ENCODE measurements at places on chromosomes 4 and X.
A peak's percentile ranks its signal among the peaks of the same experiment; 100 is the strongest.

DNA sequence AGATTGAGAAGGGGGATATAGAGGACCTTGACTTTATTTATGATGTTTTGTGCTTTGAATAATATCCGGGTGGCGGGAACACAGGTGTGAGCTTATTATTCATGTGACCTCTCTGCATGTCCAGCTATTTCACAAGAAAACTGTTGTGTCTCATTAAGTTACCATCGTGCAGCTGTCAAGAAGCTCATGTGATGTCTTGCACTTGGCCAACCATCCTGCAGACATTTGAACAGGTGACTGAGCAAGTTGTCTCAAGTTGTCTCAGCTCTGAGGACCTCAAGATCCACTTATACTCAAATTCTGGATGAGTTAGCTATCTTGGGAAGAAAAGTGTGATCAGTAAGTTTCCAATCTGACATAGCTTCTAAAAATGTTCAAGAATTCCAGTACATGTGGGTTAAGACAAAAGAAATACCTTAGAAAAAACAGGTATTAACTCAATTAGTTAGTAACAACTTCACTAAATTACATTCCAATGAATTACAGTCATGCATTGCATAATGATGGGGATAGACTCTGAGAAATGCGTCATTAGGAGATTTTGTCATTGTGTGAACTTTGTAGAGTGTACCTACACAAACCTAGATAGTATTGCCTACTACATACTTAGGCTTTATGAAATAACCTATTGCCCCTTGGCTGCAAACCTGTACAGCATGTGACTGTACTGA, 462.2 kb downstream of the INPP4B start:
- DNase-seq = no peak

GRCh38 chrX:40267334-40268187, 169.8 kb upstream of the BCOR start:
- DNase-seq = no peak

GRCh38 chr4:79959652-79960051, 113.4 kb downstream of the ANTXR2 start:
- no peak for DNase-seq

- DNase-seq = no peak
Measured at GRCh38 chr4:88759039-88759894, 61.6 kb upstream of the NAP1L5 start.

- DNase-seq = no peak
Measured at GRCh38 chrX:11555759-11556158, 110.0 kb downstream of the ARHGAP6 start.

- no peak for DNase-seq
Measured at GRCh38 chr4:80489798-80490197, 154.3 kb downstream of the CFAP299 start.

DNA sequence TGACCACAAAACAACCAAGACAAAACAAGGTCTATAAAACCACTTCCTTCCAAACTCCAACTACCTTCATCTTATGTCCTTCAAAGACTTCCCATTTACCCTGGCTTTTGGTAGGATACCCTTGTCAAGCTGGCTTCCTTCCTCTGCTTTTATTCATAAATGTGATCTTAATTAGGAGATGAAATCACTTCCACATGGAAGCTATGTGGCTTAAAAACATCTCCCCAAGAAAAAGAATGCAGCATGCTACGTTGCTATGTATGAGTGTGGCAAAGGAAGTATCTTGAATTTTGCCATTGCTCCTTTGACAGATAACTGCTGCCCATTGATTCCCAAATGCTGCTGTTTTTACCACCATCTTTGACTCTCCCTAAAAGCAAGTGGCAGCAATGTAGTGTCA, 46.4 kb upstream of the VEGFD start:
- no peak for DNase-seq

DNA sequence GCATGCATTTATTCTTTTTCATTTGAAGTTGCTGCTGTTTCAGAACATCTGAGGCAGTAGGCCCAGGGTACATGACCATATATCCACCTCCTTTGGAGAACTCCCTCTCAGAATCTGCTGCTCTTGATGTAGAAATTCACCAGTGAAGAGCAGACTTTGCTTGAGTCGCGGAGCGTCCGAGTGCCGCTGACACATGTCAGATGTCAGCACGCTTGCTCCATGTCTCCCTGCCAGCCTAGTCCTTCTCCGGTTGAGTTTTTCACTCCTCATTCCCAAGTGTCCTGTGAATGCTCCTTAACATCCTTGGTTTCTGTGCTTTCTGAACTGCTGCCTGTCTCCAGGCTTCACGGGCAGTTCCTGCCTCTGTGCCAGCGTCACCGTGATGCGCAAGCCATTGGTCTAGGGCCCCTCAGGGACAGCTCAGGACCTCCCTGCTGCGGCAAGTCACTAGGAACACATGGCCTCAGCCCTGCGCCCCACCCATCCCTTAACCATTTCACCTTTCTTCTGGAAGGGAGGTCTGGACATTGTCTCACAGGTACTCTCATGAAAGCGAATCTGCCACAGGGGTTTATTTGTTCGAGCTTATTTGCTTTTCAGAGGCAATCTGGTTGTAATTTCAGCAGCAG, 93.1 kb upstream of the RBPJ start:
- DNase-seq = no peak

GRCh38 chrX:108219949-108220601, 128.5 kb downstream of the ATG4A start:
- no peak for DNase-seq

DNA sequence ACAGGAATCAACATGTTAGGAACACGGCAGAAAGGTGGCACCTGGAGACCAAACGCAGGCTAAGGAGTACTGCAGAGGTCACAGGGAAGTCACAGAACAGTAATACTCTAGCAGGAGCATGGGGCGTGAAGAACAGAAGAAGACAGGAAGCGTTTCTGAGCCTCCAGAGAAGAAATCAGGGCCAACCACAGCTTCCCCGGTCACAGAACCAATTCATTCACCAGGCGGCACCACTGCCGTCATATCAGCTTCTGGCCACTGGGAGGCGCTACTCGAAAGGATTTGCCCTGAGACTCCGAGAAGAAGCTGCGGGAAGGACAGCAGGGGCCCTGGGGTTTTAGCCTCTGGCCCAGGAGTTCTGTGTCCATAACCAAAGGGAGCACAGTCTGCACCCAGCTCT, 78.0 kb upstream of the DRD5 start:
- DNase-seq = peak; percentile 58

DNA sequence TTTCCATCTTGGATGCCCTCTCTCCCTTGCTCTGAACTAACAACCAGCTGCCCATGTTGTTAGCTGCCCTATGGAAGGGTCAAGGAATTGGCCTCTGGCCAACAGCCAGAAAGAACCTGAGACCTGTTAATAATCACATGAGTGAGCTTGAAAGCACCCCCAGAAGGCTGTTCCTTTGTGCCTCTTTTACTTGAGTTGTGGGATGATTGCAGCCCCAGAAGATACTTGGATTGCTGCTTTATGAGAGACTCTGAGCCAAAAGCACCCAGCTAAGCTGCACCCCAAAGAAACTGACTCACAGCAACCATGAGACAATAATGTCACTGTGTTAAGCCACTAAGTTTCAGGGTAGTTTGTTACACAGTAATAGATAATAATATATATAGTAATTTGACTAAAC, 73.3 kb downstream of the FRYL start:
- no peak for DNase-seq

DNA sequence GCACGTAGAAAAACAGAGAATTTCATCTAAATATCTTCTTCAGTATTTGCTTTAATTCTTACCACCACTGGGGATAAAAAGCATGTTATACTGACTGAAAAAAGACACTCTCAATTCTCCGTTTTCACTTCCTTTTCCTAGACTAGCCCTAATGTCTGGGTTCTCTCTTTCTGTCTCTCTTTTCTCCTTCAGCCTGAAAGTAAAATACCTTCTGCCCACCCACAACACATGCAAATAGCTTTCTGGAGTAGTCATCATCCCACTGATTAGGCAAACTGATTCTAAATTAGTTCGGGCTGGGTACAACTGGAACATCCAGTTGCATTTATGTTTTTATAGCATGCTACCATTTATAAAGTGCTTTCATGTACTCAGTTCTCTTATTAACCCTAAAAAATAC, 142.4 kb upstream of the ANKRD50 start:
- DNase-seq = no peak

DNA sequence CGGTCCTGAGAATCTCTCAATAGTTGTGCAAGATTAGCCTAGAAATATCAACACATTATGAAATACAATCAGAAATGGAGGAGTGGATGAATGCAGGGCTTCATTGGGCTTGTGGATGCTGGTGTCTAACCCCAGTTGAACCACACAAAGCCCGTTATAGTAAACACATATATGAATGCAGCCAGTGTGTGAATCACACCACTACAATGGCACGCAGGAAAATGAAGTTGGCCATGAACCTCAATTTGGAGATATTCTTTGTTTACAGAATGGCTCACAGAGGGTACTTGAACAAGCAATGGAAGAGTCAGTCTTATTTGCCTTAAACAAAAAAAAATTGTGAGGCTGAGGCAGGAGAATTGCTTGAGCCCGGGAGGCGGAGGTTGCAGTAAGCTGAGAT, 57.8 kb downstream of the SOD3 start:
- no peak for DNase-seq

GRCh38 chr4:184760681-184761080, 26.8 kb upstream of the CENPU start:
- DNase-seq = no peak

GRCh38 chrX:103398421-103398864, 22.1 kb downstream of the BEX3 start:
- peak; percentile 25 for DNase-seq

DNA sequence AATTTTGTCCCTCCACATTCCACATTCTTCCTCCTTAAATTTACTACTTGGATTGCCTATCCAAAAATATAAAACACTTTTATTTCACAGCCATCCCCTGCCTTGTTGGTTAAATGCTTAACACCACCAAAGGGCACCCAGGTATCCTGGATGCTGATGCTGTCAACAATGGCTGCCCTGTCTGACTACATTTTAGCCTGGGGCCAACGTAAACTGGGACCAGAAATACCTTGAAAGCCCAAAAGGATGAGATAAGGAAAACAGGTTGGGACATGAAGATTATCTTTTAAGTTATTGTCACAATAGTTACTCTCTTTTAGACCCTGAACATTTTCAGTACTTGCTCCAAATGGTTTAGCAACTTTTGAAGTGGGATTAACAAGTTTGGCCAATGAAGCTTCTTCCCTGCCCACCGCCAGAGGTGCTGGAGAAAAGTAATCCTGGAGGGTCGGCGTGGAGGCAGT, 775 bp upstream of the YIPF6 start:
- DNase-seq = no peak

GRCh38 chr4:110165382-110166286, 32.8 kb downstream of the ELOVL6 start:
- peak; percentile 13 for DNase-seq

GRCh38 chr4:134260126-134260525, 58.5 kb upstream of the PABPC4L start:
- DNase-seq = no peak

GRCh38 chrX:12891915-12892506, 14.4 kb upstream of the TLR8 start:
- no peak for DNase-seq

DNA sequence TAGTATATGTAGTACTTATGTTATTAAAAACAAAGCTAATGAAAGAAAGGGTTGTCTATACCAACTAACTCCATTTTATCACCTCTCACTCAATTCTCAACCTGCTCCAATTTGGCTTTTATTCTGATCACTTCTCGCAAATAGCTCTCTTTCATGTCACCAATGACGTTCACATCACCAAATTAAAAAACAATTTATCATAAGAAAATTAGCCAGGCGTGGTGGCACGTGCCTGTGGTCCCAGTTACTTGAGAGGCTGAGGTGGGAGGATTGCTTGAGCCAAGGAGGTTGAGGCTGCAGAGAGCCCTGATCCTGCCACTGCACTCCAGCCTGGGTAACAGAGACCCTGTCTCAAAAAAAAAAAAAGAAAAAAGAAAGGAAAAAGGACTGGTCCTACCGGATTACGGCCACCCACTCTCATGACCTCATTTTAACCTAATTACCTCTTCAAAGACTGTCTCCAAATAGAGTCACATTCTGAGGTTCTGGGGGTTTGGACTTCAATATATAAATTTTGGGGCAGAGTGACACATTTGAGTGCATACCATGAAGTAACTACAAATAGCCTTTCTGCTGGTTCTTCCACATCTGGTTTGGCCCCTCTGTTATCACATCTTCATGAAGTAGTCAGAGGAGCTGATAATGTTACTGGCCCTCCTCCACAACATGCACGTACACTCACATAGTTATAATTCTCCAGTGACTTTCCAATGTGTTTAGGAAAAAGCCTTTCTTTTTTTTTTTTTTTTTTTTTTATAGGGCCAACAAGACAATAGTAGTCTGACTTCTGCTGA, 15.8 kb upstream of the RBMX start:
- no peak for DNase-seq

- no peak for DNase-seq
Measured at GRCh38 chrX:39476604-39477021, 621.1 kb downstream of the BCOR start.

GRCh38 chr4:107392380-107392779, 327.7 kb downstream of the PAPSS1 start:
- DNase-seq = no peak

GRCh38 chrX:15781961-15782699, 8.2 kb upstream of the ZRSR2 start:
- no peak for DNase-seq

DNA sequence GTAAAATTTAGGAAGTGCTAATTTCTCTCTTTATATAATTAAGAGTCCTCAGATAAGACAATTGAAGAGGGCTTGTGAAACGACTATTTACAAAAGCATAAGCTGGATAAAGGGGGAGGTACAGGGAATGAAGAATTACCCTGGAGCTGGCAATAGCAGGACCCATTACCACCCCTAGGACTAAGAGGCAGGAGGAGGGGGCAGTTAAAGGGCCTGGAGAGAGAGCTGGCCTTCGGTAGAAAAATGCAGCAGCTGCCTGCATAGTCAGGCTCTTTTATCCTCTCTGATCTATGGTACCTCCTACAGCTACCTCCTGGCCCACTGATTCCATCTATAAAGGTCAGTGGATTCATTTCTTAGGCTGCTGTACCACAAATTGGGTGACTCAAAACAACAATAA, 57.7 kb upstream of the TRPC3 start:
- no peak for DNase-seq

- DNase-seq = no peak
Measured at GRCh38 chr4:167282171-167282864, 48.0 kb upstream of the SPOCK3 start.

DNA sequence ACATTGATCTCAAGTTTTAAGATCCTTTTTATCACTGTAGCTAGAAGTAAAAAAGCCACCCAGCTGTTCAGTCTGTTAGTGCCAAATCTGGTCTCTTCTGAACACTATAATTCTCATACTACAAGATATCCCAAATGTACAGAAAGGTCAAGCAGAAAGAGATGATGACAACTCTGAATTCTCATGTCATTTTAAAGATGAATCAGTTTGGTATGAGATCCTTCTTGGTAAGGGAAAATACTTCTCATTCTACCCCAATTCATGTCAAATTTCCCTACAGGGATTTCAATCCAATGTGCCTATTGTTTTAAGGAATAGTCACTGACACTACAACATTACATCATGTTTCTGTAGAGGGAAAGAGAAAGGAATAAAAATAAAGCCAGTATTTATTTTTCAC, 184.5 kb downstream of the CPEB2 start:
- DNase-seq = no peak
